Right lung (tissue), 10 donors: ENCODE measurements at places on chromosomes 13 and 19. TPM values are rescaled to one million over a fixed set of nuclear protein-coding genes. Genes with fewer than 3 reads are reported as not detected.

DNA sequence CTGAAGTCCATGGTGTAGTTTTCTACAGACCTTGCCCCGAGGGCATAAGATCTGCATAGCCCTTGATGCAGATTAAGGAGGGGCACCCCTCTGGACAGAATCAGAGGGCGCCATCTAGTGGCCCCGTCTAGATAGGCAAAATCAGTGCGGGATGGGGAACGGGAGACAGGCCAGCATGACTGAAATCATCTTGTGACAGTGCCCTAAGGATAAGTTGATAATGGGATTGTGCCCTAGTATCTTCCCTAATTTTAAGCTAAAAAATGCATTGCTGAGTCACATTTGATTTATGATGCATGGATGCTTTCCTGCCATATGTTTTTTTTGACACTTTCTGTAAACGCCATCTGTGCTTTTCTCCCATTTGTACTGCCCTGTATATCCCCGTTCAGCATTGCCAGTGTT lies 19.0 kb upstream of the GPI start:
- DNase-seq = no peak

DNA sequence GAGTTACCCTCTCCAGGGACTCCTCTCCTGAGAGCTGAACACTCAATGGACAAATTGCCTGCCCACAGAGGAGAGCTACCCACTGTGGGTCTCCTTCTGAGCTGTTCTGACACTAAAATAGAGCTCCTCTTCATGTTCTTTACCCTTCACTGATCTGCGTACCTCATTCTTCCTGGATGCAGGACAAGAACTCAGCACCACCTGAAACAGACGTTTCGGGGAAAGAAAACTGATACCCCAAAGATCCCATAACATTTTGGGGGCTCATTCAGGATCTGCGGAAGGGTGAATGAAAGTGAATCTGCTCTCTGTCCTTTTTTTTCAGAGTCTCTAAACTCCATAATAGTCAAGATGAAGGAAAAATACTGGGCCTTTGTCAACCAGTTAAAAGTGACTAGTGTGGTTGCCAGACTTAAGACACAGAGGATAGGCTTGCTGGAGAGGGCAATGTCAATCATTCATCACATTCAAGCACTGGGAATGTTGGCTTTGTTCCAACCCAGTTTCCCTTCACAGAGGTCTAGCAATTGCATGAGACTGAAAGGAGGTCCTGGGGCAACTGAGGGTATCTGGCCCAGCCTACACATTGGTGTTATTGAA lies 136.7 kb upstream of the SLITRK6 start:
- no peak for DNase-seq

GRCh38 chr13:110318920-110319319 lies 11.8 kb downstream of the COL4A2 start:
- no peak for DNase-seq

GRCh38 chr13:113813749-113814434 lies 50.0 kb downstream of the GAS6 start:
- no peak for DNase-seq

DNA sequence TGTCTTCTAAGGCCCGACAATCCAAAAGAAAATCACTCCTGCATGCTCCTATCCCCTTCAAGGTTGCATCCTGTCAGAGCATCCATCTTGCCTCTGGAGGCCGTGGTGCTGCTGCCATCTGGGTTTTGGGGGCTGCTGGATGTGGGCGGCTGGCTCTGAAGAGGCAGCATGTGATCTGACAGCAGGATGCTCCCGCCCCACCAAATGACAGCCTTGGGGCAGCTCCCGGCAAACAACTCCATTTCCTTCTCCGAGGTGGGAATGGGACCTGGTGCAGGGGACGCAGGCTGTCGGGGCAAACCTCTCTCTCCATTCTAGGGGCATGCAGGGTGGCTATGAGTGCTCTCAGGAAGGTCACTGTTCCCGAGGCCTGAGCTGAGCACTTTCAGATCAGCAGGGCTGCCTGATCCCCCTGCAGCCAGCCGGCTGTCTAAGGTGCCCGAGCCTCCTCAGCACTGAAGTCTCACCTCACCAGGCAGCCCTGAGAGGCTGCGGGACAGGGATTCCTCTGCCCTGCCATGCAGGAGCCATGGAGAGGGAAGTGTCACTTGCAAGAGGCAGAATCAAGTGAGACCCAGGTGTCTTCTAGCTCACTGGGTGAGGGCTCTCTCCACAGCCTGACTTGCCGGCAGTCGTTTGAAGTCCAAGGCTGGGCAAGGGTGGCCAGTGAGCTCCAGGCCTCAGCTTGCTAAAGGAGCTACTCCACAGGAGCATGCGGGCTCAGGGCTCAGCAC lies 28.8 kb downstream of the TSSK6 start:
- DNase-seq = no peak

DNA sequence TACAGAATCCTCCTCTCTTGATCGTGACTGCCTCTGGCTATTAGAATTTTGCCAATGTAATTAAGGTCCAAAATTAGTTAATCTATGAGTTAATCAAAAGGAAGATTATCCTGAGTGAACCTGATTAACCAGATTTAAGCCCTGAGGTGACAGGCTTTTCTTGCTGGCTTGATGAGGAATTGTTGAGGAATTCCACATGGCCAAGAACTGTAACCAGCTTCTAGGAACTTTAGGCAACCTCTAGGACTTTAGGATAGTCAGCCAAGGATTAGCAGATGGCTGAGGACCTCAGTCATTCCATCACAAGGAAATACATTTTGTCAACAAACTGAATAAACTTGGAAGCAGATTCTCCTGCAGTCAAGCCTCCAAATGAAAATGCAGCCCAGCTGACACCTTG lies 84.8 kb downstream of the STOML3 start:
- no peak for DNase-seq

- DNase-seq = no peak
Measured at GRCh38 chr13:113794764-113795173, 35.7 kb downstream of the TMEM255B start.

DNA sequence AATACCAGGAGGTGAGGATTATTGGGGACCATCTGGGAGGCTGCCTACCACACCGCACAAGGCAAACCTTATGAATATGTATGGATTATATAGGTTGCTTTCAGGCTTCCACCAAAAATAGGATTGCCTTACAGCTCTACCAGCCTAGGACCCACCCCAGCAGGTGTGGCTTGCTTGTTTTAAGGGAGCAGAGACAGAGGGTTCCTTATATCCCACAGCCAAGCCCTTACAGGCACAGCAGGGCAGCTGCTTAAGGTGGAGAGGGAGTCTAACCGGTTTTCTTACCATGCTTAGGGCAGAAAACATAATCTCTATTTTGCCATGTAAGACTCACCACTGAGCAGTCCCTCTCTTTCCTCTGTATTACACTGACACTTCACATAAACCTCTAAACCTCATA lies 16.1 kb upstream of the TTYH1 start:
- DNase-seq = no peak

DNA sequence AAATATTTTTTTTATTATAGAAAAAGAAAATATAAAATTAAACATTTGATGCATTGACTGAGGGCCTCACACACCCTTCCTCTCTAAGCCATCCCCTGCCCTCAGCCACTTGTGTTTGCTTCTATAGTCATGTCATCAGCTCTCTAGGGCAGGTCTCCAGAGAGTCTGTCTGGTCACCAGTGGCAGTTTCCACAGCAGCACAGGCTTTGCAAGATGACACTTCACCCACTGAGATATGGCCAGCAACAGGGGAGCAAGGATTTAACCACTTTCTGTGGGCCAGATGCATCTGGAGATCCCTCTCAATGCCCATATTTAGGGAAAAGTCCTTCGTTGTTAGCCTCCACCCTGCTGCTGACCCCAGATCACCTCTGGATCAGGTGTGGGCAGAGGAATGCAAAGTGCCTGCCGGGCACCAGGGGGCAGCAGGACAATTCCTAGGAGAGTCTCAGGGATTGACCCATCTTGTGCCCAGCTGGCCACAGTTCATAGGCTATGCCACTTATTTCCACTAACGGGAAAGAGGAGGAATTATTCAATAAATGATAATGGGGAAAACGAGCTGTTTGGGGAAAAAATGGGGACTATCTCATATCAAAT lies 4.8 kb downstream of the ABCC4 start:
- DNase-seq = no peak

- DNase-seq = no peak
Measured at GRCh38 chr19:12794971-12795381, 3.7 kb downstream of the JUNB start.

GRCh38 chr19:5166262-5166661 lies 174.3 kb downstream of the PTPRS start:
- no peak for DNase-seq

GRCh38 chr13:98141509-98142379 lies 1.1 kb upstream of the FARP1 start:
- DNase-seq = peak; percentile 17

DNA sequence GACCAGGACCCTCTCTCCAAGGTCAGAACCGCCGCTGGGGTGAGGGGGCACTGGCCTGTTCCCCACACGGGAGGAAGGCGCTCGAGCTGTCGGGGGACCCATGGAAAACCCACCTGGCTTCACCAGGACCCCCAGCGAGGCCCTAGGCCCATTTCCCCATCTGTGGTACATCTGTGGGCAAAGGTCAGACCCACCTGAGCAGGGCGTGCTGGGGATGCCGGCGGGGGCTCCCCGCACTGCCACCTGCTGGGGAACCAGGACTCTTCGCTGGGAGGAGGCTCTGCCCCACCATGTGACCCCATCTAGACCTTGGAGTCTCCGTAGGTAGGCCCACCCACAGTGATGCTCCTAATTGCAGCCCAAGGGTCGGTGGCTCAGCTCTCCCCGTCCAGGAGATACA lies 511 bp downstream of the WDR88 start:
- DNase-seq = no peak

- no peak for DNase-seq
Measured at GRCh38 chr19:43555185-43555770, 20.0 kb downstream of the XRCC1 start.

DNA sequence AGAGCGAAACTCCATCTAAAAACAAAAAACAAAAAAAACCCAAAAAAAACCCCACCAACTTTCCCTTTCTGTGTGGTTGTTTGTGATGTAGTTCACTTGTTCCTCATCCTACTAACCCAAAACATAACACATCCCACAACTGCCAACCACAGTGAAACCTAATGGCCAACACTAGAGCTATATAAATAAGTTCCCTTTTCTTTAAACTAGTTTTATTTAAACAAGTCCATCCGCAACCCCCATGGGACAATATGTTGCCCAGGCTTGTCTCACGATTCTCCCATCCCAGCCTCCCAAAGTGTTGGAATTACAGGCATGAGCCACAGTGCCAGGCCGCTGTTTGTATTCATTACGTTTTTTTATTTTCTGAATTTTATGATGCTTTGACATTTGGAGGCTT lies 71.2 kb upstream of the ADGRE5 start:
- DNase-seq = no peak

- DNase-seq = no peak
Measured at GRCh38 chr13:73228546-73228945, 169.7 kb downstream of the KLF5 start.

DNA sequence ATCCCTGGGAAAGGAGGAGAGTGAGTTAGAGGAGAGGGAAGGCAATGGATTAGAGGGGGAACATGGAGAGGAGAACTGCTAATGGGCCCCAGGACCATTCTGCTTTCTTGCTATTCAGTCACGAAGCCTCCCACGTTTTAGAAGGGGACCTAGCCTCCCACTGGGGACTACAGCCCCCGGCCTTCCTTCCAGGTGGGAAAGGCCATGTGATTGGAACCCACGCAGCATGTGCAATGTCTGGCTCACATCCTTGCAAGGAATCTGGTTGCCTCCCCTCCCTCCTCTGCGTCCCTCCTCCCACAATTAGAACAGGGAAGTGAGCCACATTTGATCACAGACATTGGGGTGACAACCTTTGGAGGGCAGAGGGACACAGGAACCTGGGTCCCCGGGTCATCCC lies 22.5 kb upstream of the PLA2G4C start:
- DNase-seq = no peak

- no peak for DNase-seq
Measured at GRCh38 chr13:27712421-27712820, 79.9 kb upstream of the GSX1 start.

DNA sequence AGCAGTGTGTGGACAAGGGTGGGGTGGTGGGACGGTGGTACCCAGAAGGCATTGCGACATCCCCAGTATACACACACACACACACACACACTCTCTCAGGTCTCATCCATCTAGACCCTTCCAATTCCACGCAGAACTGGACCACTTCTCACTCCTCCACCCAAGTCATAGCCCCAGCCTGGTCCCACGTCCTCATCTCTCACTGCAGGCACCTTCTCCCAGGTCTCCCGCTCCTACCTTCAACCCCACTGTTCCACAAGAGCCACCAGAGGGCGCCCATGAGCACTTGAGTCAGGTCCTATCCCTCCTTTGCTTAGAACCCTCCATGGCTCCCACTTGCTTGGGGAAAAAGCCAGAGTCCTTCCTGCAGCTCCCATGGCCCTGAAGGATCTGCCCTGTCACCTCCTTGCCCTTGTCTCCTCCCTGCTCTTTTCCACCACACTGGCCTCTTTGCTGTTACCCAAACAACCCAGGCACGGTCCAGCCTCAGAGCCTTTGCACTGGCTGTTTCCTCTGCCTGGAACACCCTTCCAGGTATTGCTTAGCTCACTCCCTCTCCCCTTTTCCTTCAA lies 62.6 kb downstream of the IER2 start:
- DNase-seq = no peak

- DNase-seq = no peak
Measured at GRCh38 chr13:89923736-89924135, 1423.8 kb upstream of the MIR17HG start.

GRCh38 chr19:43489310-43489709 lies 15.2 kb downstream of the PHLDB3 start:
- DNase-seq = no peak

DNA sequence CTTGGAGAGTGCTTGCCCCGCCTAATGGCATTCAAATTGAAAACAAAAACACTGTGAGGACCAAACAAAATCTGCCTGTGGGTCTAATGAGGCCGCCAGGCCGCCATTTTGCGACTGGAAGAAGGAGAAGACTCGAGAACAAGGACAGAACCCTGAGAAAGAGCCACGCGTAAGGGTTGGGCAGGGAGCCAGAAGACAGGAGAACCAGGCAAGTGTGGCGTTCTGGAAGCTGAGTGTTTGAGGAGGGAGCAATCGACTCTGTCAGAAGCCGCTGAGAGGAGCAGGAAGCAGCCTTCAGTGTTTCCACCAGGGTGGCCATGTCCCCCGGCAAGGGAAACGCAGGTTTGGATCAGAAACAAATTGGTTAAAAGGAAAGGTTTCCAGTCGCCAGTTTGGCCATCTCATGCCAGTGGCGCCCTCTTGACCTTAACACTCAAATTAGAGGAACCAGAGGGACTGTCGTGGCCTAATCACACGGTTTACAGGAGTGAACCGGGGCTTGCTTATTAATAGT lies 10.2 kb upstream of the PTOV1 start:
- DNase-seq = no peak

GRCh38 chr19:1765904-1766799 lies 12.8 kb downstream of the ONECUT3 start:
- DNase-seq = no peak

GRCh38 chr13:82947191-82947621 lies 935.1 kb downstream of the SLITRK1 start:
- no peak for DNase-seq

- DNase-seq = no peak
Measured at GRCh38 chr13:57992416-57992815, 360.9 kb downstream of the PCDH17 start.

GRCh38 chr19:3365836-3366752 lies at the start of gene NFIC:
Gene NFIC, plus strand, starts transcription at chr19:3366583. Its CDS starts 54 bp downstream, at chr19:3366637.
- peak; percentile 83 for DNase-seq

The CALR3 gene
- polyA plus RNA-seq = not detected

The PSG7 gene
- not detected for polyA plus RNA-seq

The ZNF420 gene
- polyA plus RNA-seq = 20.4 TPM

The IGFL2 gene
- 0.58 TPM for polyA plus RNA-seq

The CGB8 gene
- polyA plus RNA-seq = not detected

The ZNF154 gene
- 40.8 TPM for polyA plus RNA-seq

The FGF22 gene
- polyA plus RNA-seq = 0.22 TPM

The FAM187B gene
- not detected for polyA plus RNA-seq

The KANK2 gene
- 249 TPM for polyA plus RNA-seq

The ZNF700 gene
- 24.9 TPM for polyA plus RNA-seq

The POU2F2 gene
- polyA plus RNA-seq = 1.7 TPM

The ZNF681 gene
- 6.3 TPM for polyA plus RNA-seq
